ENCODE measurements at places on chromosomes 7 and 10.

DNA sequence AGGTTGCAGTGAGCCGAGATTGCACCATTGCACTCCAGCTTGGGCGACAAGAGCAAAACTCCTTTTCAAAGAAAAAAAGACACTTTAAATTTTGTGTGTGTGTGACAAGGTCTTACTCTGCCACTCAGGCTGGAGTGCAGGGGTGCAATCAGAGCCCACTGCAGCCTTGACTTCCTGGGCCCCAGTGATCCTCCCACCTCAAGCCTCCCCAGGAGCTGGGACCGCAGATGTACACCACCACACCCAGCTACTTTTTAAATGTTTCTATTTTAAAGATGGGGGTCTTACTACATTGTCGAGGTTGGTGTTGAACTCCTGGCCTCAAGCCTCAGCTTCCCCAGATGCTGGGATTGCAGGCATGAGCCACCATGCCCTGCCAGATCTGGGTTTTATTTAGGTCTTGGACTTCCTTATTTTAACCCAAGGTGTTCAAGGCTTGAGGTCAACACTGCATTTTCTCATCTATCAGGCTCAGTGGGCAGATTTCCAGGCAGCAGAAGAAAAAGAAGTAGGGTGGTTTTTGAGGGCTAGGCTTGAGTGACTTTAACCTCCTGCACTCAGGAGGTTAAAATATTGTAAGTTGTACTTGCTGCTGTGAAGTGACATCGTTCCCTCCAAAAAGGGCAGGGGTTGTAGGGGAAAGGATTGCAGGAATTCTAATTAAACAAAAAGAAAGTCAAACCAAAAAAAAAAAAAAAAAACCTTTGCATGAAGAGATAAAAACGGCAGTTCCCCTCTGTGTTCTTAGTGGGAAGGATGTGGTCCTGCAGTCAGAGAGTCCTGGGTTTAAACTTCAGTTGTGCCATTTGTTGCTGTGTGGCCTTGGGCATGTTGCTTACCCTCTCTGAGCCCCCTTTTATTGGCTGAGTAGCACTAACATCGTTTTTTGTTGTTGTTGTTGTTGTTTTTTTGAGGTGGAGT, 71.5 kb downstream of the CARD11 start:
- no peak for DNase-seq

DNA sequence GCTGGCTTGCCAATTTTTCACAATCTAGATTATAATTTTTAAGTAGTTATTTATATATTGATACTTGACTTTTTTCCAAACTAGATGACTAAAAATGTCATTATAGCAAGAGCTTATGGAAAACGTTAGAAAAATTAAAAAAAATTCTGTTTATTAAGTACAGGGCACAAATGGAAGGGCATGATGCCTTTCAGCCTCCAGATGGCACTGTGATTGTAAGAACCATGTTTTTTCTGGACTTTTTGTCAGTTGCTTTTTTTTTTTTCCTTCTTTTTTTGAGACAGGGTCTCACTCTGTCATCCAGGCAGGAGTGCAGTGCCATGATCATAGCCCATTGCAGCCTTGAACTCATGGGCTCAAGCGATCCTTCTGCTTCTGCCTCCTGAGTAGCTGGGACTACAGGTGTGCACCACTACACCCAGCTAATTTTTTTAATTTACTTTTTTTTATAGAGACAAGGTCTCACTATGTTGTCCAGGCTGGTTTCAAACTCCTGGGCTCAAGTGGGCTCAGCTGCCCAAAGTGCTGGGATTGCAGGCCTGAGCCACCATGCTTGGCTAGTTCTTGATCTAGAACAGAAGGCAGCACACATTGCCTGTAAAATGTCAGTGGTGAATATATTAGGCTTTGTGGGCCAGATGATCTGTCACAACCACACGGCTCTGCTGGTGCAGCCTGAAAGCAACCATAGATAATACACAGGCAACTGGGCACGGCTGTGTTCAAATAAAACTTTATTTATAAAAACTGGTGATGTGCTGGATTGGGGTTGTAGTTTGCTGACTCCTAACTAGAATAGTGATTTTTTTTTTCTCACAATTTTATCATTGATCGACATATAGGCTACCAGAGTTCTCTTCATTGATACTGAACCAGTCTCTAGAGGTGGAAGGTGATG, 27.4 kb downstream of the UCMA start:
- DNase-seq, result no peak

DNA sequence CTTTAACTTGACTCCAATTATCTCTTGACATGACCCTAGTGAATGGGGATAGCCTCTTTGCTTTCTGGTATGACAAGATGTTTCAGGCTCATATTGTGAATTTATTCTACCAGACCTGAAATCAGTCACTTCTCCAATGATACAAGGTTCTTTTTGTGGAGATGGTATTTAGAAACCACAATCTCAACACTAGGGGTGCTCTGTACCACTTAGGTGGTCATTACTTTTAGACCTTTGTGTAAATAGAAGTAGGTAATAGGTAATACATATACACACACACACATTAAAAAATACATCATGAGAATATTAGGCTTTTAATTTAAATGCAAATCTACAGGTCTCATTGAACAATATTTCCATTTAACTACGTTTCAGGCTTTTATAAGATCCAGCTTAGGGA, 199.0 kb upstream of the RHOBTB1 start:
- no peak for DNase-seq

GRCh38 chr7:119232091-119232490, 1007.6 kb downstream of the ANKRD7 start:
- no peak for DNase-seq

- no peak for DNase-seq
These were observed 428.4 kb upstream of the TEX47 start for GRCh38 chr7:89223900-89224395.

GRCh38 chr10:124087672-124088634, 5.4 kb downstream of the CHST15 start:
- DNase-seq, result no peak

DNA sequence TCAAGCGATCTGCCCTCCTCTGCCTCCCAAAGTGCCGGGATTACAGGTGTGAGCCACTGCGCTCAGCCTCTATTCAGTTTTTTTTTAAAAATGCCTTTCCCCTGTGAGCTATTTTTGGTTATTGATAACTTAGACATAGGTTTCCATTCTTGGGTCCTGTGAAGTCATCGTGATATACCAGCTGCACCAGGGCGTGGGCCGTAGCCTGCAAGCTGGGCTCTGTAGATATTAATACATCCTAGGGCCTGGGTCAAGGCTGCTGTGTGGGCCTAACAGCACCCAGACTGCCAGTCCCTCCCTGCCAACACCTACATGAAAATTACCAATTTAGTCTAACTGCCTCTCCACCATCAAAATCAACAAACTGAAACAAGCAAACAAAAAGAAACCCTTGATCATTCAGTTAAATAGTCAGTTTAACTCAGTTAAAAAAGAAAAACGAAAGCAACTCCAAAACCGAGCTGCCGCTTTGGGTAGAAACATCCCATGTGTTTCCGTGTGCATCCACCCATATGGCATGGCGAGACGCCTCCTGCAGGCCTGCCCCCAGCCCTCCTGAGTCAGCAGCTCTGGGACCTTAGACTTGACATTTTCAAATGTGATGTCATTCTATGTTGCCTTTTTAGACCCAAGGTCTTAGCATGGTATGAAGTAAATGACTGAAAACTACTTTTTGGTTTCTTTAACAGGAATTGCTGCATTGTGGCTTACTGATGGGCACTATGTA, 330.2 kb downstream of the GLRX3 start:
- DNase-seq, result no peak

DNA sequence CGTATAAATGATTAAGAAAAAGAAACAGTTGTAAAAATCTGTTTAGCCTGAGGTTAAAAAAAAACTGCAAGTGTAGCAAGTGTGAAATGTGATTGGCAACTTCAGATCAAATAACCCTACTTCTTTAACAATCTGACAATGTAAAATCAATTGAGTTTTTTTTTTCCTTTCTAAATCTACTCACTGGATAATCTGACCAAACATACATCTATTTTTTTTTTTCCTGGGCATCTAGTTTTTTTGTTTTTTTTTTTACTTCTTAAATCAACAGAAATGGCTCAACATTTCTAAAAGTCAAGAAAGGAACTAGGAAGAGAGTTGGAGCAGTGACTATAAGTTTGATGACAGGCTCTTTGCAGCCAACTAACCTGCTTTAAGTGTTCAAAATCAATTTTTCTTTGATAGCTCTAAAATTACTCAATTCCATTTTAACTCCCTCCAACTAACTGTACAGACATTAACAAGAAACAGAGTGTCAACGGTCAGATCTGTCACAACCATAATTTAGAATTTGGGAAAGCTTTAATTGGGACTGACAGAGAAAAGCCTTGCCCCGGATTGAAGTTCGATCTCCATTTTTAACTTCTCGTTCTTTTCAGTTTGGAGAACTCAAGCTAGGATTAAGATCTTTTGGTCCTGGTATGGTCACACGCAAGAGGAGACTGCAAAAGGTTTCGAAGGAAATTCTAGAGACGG, 1.2 kb downstream of the ARL3 start:
- no peak for DNase-seq

DNA sequence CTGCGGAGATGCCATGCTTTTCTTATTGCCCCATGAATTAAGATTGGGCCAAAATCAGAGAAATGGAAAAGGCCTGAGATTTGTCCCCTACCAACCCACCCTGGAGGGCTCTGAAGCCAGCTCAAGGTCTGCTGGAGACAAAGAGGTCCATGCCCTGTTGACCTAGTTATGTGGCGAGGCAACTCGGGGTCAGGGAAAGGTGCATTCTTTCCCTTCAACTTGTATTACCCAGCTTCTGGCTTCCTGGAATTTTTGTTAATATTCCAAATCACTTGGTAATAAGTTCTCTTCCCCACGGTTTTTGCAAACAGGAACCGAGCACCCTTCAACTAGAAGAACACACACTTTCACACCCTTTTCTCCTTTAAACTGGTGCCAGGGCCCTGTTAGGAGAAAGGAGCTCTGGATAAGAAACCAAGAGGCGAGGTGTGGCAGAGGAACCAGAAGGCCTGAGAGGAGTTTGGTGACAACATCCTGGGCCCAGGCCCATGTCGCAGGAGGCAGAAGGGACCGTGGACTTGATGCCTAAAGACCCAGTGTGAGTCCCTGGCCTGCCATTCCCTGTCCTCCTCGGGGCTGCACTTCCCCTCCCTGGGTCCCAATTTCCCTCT, 12.5 kb upstream of the SFRP5 start:
- no peak for DNase-seq

DNA sequence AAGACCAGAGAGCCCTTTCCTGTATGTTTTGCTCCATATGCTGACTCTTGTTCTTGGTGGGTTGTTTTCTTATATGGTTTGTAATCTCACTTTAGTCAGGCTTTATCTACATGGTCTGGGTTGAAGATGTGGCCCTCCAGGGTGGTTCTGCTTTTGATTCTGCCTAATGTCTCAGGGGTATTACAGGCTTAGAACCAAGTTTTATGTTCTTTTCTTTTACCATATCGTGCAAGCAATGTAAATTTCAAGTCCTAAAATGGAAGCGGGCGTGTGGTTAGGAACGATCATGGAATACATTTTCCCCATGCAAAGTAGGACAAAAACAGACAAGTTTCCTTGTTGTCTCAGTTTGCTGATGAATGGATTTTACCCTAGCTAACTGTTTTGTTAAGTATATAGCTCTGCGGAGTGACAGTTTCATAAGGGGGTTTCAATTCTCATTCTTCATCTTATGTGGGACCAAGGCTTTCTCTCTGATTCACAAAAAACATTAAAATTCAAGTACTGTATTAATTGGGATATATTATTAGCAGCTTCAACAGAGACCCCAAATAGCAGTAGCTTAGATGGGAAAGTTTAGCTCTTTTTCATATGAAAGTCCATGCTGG, 58.7 kb downstream of the MTURN start:
- no peak for DNase-seq

- no peak for DNase-seq
These were observed 340.5 kb downstream of the SDK1 start for GRCh38 chr7:3641582-3641981.

GRCh38 chr10:97888641-97889262, 39.1 kb downstream of the GOLGA7B start:
- no peak for DNase-seq

DNA sequence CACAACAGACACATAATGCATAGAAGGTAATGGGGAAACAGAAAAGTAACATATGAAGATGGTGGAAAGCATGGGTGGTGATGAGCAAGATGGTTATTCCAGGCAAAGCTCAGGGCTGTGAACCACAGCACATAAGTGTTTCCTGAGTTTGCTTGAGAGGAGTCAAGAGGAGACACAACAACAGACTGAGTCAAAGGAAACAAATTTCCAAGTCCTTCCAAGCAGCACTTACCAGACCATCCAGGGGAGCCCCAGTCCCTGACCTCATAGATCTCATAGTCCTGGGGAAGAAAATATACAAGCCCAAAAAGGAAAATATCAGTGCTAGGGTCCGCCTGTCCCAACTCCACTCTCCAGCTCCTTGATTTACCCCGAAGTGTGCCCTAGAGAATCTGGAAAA, 216.6 kb upstream of the FZD1 start:
- DNase-seq, result no peak

GRCh38 chr7:72453471-72453870, 41.3 kb upstream of the CALN1 start:
- no peak for DNase-seq

GRCh38 chr7:95693551-95694333, 78.6 kb upstream of the DYNC1I1 start:
- DNase-seq, result no peak

- DNase-seq, result no peak
These were observed 236.0 kb downstream of the INHBA start for GRCh38 chr7:41466760-41467384.

- DNase-seq, result no peak
These were observed 111.6 kb downstream of the PHTF2 start for GRCh38 chr7:77910124-77910523.

DNA sequence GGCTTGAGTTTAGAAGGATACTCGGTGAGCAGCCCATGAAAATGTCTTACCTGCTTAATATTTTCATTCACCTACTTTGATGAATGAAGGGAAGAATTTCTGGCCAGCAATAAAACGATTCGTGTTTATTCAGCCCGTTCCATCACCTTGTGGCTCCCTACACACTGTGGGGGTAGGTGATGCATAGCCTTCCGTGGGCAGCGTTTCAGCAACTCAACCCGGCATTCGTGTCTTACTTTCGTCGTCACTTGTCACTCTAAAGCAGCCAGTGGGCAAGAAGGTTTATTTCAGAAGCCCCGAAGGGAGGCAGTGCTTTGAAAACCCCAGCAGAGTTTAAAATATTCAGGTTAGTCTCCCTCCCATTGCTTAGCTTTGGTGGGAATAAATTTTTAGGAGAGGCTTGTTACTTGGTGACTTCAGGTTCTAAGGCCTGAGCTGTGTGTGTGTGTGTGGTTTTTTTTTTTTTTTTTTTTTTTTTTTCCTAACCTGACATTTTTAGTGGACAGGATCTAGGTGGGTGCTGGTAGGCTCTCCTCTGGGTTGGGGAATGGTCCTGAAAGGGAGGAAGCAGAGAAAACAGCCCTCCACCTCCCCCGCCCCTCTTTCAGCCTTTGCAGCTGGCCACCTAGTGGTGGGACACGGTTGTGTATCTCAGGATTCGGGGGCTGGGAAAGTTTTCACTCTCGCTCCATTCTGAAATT, 1.8 kb downstream of the GRK5 start:
- peak; percentile 44 for DNase-seq

GRCh38 chr7:51016546-51016945, 233.8 kb upstream of the GRB10 start:
- DNase-seq, result no peak

DNA sequence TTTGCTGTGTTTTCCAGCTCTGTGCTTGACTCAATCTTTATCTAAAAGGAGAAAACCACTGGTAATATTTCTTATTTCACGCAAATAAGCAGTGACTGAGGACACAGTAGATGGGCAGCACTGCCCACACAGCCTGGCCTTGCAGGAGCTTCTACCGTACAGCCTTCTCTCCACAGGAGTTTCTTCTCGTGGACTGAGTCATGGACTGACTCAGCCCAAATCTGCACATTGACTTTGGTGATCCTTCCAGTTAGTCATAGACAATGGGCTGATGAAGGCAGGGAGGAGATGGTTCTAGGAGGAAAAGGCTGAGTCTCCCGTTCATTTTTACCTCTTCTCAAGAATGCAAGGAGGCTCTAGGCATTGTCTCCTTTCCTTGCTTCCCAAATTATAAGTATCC, 200.7 kb downstream of the RAPGEF5 start:
- no peak for DNase-seq

Measured in stimulated activated CD8-positive, alpha-beta memory T cell treated with anti-CD3 and anti-CD28 coated beads, Interleukin-12 subunit alpha, Interleukin-12 subunit beta, amount 100 ng/mL, for 1 hour (primary cell).